ENCODE measurements at places on chromosomes 16 and 17.

DNA sequence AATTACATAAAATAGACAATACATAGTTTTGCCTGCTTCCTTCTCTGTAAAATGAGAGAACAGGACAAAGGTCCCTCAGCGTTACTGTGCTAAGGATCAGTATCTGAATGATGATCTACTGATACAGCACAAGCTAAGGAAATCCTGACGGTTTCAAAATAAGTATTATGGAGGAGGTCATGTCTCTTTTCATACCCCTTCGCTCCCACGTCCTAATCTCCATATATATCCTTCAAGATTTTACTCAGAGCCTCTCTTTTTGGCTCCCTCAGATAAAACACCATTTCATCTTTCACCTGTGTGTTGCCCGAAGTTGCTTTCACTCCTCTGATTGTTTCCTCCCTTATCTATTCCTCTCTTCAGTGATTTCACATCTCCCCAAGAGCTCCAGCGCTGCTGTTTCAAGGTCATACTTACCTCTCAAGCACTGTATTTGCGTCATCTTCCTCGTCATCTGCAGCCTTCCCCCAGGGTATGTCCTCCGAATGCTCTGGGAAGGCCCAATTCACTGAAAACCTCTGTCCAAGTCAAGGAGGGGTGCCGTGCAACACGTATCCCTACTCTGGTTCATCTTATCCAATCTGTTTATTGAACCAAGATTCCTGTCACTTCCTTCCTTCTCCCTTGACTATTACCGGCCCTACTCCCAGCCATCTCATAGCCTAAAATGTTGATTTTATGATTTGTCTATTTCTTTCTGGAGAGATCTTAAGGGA is 1.2 kb upstream of the BLTP2 start:
- no peak for DNase-seq

DNA sequence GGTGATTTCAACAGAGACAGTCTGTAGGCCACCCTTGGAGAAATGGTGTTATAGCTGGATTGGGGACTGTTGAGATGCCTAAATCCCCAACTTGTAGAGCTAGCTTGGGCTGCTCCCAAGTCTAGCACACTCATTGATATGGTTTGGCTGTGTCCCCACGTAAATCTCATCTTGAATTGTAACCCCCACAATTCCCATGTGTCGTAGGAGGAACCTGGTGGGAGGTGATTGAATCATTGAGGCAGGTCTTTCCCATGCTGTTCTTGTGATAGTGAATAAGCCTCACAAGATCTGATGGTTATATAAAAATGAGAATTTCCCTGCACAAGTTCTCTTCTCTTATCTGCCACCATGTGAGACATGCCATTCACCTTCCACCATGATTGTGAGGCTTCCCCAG is 536.0 kb downstream of the CDH13 start:
- no peak for DNase-seq

GRCh38 chr17:82231312-82231561 is 2.4 kb downstream of the SLC16A3 start:
- DNase-seq, result no peak

- DNase-seq, result peak; percentile 10
These were observed 218.8 kb downstream of the IRF8 start for GRCh38 chr16:86117756-86118155.

- DNase-seq, result no peak
These were observed 109.9 kb downstream of the TANC2 start for GRCh38 chr17:63075969-63076368.

- DNase-seq, result no peak
These were observed at the start of gene IGFALS for GRCh38 chr16:1793578-1794220. Gene IGFALS (minus strand): TSS chr16:1793705. CDS start chr16:1793652, 53 bp downstream.

DNA sequence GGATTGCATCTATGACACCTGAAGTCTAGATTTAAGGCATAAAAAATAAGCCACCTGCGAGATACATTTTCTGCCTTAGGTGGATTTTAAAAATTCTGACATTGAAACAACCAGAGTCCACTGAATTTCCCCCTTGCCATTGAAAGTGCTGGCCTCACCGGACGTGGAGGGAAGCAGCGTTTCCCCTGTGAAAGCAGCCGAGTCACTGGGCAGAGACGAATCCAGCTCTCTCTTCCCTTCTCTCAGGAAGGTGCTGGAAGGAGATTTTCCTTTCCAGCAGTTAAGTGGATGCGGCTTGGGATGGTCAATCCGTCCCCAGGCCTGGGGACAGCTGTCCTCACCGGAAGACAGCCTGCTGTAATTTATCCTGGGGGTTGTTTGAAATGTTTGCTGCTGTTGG is 270.9 kb upstream of the FOXF1 start:
- DNase-seq, result no peak

DNA sequence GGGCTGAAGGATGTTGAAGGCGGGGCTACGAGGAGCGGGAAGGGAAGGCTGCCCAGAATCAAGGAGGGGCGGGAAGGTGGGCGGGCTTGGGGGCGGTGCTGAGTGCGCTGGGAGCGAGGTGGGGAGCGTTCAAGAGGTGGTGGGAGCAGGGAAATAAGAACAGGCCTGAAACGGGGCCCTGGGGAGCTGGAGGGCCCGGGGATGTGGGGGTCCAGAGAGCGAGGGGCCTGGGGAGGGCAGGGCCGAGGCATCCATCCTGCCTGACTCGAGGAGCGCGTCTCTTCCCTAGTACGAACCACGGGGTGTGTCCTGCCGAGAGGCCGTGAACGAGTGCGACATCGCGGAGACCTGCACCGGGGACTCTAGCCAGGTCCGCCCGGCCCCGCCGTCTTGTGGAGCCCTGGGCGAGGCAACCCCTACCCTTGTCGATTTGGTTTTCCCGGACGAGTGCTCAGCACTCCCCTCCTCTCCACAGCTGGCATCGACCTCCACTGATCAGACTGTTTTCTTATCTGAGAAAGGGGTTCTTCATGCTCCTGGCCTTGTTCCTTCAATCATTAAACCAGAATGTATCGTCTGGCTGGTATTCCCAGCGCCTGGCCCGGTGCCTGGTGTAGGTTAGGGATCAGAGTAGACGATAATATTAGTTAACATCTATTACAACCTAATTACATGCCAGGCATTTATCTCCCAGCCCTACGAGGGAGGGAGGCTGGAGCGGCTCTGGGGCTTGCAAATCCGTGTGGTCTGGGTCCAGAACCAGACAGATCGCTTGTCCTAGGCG is 17.2 kb downstream of the ADAM11 start:
- DNase-seq, result no peak

- no peak for DNase-seq
These were observed 7.8 kb upstream of the RNF213 start for GRCh38 chr17:80252871-80253270.

DNA sequence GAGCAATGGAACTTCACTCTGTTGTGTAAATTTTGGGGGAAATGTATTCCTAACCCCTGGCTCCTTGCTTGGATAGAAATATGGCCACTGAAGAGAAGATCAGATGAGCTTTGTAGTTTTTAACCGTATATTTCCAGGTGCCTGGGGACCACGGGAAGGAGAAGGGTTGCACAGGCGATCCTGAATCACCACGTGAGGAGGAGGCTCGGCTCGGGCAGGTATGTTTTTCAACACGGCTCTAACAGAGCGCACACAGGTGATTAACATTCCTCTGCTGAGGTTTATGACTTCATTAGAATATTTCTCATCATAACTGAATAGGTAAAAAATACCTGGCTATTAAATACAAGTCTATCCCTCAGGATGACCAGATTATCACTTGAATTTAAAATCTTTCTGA is 495.0 kb upstream of the ZFHX3 start:
- DNase-seq, result no peak

DNA sequence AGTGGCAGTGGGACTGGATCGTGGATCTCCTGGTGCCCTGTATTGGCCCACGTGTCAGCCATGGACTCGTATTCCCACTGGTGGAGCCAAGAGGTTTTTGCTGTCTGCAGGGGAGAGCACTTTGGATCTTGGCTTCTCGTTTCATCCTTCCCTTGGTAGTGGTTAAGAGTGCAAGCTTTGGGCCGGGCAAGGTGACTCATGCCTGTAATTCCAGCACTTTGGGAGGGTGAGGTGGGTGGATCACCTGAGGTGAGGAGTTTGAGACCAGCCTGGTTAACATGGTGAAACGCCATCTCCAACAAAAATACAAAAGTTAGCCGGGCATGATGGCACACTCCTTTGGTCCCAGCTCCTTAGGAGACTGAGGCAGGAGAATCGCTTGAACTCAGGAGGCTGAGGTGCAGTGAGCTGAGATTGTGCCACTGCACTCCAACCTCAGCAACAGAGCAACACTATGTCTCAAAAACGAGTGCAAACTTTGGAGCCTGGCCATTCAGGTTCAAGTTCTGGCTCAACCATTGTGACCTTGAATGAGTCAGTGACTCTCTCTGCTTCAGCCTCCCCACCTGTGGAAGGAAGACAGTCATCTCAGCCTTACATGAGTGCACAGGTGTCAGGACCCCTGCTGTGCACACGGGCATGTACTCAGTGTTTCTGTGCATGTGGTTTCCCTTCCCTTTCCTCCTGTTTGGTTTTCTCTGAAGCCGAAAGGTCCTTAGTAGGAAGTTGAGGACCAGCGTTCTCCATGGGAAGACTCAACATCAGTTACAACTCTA is 57.4 kb downstream of the PLCG2 start:
- no peak for DNase-seq

DNA sequence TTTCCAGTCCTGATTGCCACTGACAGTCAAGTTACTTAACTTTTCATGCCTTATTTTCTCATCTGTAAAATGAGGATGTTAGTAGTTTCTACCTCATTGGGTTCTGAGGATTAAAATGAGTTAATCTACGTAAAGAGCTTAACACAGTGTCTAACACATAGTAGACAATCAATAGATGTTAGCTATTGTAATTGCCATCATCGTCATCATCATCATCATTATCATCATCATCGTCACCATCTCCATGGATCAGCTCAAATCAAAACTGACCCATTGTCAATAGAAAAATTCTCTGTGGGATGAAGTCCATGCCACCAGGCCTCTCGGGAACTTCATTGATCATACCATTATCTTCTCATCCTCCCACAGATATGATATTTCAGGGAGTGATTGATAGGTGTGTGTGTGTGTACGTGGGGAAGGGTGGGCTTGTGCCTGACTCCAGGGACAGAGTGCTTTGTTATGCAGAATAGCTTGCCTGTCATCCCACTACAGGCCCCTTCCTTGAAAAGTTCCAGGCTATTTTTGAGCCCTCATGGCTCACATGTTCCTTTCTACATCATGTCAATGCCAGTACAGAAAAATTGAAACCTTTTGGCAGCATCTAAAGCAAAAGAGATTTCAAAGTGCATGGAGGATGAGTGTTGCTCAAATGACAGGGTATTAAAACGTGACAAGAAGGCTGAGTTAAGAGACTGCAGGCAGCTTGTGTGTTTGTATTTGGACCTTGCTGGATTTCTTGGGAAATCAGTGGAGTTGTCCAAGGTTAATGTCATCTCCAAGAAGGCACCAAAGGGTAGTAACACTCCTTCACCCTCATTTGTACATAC is 133.9 kb downstream of the PRKCB start:
- DNase-seq, result no peak

- DNase-seq, result no peak
These were observed 86.2 kb downstream of the OR1D5 start for GRCh38 chr17:2977157-2977556.

- no peak for DNase-seq
These were observed 10.8 kb upstream of the USP31 start for GRCh38 chr16:23160082-23160481.

- DNase-seq, result no peak
These were observed 97.9 kb downstream of the MAP2K4 start for GRCh38 chr17:12118617-12119016.

DNA sequence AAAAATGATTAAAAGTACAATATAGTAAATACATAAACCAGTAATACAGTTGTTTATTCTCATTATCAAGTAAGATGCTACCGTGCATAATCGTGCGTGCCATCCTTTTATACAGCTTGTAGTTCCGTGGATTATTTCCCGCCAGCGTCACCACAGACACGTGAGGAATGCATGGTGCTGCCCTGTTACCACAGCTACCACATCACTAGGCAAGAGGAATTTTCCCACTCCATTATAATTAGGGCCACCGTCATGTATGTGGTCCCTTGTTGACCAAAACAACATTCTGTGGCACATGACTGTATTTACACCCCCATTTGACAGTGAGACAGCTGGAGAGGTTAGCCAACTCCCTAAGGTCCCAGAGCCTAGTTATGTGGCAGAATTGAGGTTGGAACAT is 30.5 kb upstream of the LGALS9 start:
- DNase-seq, result no peak

DNA sequence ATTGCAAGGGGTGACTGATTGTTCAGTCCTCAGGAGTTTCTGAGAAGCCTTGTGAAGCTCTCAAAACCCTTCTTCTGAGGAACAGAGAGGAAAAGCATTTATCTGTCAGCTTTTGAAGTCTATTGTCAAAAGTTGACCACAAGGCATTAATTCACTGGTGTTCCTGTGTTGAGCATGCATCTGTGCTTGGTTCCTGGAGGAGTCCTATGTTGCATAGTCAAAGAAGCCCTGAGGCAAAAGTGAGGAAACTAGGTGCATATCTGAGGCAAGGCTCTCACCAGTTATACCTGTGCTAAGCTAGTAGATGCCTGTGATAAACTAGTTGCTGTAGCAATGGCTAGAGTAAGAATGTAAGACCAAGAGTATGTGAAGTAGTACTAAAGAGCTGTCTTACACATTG is 1.8 kb upstream of the HEATR6 start:
- no peak for DNase-seq

GRCh38 chr17:74798239-74798707 is 22.1 kb upstream of the NAT9 start:
- DNase-seq, result peak; percentile 67

- no peak for DNase-seq
These were observed 27.8 kb downstream of the NUP88 start for GRCh38 chr17:5391678-5392077.

DNA sequence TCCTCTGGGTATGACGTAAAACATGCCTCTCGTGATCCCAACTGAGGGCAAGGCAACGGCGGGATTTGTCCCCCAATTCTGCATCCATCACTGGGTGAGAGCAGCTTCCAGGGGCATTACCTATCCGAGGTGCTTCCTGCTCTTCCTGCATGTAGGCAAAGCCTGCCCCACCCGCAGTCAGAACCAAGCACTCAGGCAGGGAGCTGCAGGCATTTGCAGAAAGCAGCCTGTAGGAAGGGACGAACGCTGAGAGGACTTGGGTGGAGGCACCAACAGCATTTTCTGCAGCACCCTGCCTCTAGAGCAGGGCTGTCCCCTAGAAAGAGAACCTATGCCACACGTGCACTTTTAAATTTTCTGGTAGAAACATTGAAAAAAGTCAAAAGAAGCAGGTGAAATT is 5.5 kb downstream of the BCO1 start:
- DNase-seq, result no peak

- DNase-seq, result no peak
These were observed 20.0 kb upstream of the KCNJ16 start for GRCh38 chr17:70055000-70055399.

- DNase-seq, result peak; percentile 95
These were observed at the start of gene PFAS for GRCh38 chr17:8248751-8249607. Gene PFAS (plus strand): TSS chr17:8249289. CDS start chr17:8253938, 4,649 bp downstream.

All from AG08395 (cell line).